ENCODE measurements at places on chromosomes 2 and 18.
A peak's percentile ranks its signal among the peaks of the same experiment; 100 is the strongest.

DNA sequence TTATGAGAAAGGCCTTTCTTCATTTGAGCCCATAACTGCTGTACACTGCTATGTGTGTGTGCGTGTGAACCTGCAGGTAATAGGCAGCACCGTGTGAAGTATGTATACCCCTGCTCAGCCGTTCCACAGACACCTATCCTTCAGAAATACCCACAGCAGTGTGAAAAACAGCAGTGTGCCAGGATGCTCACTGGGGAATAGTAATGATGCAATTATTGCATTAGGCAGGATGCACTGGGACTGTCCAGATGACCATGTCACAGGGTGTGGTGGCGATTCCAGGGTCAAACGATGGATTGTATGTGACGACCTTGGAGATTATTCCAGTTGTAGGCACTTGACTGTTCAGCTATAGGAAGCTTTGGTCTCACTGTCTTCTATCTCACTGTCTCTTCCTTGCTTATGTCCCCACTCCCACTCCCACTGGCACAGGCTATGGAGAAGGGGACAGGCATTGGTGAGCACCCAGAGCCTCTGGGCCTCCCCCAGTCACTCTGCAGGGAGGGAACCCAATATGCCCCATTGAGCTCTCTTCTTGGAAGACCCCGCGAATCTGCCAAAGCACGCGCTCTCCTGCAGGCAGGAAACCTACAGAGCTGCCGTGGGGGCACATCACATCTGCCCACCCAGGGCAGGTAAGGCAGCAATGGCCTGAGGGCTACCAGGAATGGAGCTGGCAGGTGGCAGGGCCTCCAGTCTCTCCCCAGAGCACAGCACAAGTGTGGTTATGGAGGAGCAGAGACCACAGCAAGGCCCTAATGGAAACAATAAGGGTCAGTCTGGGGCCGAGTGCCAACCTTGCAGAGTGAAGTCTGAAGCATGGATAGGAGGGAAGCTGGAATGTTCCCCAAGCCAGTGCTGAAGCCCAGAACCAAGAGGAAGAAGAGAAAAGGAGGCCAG, 518.9 kb upstream of the RAB6C start:
- DNase-seq: no peak

DNA sequence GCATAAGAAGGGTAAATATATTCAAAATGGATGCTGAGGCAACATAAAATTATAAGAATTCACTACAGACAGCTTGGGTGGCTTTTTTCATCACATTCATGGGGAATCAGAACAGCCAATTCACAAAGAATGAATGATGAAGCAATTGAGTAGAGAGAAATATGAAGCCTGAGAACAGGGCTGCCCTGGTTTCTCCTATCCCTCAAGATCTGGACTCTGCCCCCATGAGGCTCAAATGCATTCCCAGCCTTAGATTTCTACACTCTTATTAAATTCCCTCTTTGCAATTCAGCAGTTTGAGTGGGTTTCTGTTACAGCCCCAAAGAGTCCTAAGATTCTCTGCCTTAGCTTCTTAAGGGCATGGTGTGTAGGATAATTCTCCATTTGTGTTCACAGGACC, 172.5 kb downstream of the MAIP1 start:
- DNase-seq: no peak

GRCh38 chr18:59062643-59063006, 77.1 kb upstream of the SEC11C start:
- no peak for DNase-seq

- DNase-seq: peak; percentile 14
Observed at GRCh38 chr2:41993435-41993925, 54.3 kb upstream of the PKDCC start.

DNA sequence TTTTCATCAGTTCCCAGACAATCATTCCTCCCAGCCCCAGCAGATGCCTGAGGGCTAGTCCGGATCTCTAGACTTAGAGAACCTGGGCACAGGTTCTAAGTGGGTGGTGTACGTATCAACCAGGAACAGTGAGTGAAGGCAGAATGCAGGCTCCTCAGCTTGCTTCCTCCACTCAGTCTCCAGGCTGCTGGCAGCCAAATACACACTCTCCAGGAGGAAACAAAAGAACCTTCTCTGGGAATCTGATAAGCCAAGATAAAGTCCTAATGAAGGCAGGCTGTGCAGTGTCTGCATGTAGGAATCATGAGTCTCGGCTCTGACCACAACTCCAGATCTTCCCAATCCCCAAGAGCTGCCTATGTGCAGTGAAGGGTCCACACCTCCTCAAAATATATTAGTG, 245.7 kb downstream of the SP3 start:
- DNase-seq: no peak

- no peak for DNase-seq
Observed at GRCh38 chr2:67374481-67374880, 22.7 kb upstream of the ETAA1 start.

DNA sequence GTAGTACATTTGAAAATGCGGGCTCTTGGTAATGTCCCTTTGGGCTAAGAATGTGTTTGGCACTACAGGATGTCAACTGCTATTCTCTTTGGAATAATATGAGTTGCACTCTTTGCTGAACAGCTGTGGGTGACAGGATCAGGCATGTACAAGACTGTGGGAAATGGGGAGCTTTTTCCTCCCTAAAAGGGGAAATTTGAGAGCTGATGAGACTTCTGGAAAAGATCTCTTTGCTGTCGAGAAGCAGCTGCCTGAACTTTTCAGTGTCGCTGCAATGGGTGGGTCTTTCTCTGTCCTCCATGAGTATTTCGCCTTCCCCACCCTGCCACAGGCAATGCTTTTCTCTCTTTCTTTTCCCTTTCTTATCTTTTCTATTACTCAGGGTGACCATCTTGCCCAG, 762.2 kb upstream of the GCFC2 start:
- DNase-seq: no peak

GRCh38 chr18:48777026-48777743, 173.6 kb downstream of the SMAD7 start:
- DNase-seq: peak; percentile 76

GRCh38 chr18:79910563-79911343, 40.7 kb downstream of the SLC66A2 start:
- peak; percentile 65 for DNase-seq

DNA sequence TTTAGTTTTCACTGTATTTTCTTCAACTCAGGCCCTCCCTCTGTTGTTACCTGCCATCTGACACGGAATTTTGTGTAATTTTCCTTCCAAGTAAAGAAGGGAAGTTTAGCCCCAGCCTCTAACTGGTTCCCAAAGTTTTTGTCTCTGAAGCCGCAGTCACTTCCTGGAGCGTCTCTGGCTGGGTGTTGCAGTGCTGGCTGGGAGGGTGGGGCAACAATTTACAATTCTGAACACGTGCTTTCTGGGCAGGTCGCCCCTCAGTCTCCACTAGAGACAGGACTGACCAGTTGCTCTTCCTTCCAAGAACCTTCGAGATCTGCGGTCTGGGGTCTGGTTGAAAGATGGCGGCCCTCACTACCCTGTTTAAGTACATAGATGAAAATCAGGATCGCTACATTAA, 3.5 kb downstream of the CNDP2 start:
- no peak for DNase-seq

- no peak for DNase-seq
Observed at GRCh38 chr2:99619151-99619550, 129.3 kb upstream of the REV1 start.

GRCh38 chr2:199207011-199207410, 250.7 kb downstream of the SATB2 start:
- no peak for DNase-seq

- no peak for DNase-seq
Observed at GRCh38 chr2:43553341-43553855, 42.4 kb downstream of the THADA start.

- no peak for DNase-seq
Observed at GRCh38 chr2:144102386-144102785, 417.5 kb downstream of the ZEB2 start.

DNA sequence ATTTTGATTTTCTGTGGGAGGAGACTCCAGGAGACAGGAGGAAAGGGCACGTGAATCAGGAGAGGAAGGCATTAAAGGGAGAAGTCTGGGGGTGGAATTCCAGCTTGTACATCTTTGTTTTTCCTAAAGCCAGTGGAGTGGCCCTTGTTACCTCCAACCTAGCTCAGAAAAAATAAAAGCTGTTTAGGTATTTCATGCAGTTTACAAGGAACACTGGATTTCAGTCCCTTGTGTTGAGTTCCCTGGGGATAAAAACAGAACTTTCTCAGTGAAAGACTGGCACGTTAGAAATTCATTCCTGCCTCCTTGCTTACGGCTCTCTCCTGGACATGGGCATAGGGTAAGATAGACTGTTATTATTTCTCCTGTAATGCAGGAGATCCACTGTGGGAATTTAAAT, 170.2 kb downstream of the ZEB2 start:
- DNase-seq: no peak

GRCh38 chr18:24923138-24923537, 428.8 kb downstream of the ZNF521 start:
- no peak for DNase-seq

DNA sequence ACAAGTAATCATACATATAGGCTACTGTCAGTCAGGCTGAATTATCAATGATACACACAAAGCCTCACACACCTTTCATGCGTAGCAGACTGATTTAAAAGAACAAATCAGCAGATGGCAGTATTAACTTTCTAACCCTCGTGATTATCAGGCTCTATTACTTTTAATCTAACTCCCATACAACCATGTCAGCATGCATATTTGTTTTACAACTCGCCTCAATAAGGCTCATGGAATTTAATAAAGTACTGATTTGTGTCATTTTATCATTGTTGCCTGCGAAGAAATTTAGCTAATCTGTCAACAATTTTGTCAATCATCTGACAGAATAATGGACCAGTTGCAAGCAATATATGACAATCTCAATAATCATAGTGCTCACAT, 82.8 kb downstream of the SLC25A12 start:
- no peak for DNase-seq

DNA sequence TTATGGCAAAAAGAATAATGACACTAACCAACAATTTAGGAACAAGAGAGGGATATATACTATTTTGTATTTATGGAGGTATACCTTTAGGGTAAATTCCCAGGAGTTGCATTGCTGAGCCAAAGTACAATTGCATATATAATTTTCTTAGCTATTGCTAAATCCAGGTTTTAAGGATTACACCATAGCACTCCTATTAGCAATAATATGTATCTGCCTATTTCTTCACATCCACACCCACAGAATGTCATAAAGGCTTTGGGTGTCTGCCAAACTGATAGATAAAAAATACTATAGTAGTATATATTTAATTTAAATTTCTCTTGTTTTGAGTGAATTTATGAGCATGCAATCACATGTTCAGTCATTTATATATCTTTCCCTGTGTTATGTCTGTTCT, 11.5 kb upstream of the SERPINB13 start:
- DNase-seq: no peak

GRCh38 chr18:42164556-42164955, 209.5 kb downstream of the PIK3C3 start:
- no peak for DNase-seq

DNA sequence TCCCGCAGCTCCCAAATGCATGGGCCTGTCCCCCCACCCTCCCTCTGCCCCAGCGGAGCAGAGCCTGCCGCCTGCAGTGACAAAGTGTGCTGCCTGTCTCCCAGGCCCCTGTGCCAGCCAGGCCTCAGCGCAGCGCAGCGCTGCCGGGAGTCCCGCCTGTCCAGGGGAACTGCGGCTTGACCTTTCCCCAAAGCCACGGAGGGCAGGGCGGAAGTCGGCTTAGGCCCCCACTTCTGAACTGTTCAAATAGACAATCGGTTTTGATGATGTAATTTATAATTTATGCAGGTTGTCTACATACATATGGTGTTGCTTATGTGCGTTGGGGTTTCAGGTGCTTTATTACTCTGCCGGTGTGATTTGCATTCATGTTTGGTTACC, 7.1 kb downstream of the GBX2 start:
- DNase-seq: no peak

DNA sequence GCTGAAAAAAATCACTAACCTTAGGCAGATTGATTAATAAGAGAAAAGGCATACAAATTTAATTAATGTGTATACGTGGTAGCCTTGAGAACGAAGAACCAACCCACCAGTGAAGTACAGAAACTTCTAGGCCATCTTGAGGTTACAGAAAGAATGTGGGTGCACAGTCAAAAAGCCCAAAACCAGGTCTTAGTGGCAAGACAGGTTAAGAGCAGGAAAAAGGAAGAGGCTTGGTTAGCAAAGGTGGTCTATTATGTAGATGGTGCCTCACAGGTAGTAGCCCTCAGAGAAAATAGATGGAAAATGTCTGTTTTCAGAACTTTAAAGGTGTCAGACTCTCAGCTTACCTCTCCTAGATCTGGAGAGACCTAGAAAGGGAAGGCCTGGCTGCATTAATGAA, 22.0 kb upstream of the SLC35G4 start:
- DNase-seq: no peak

DNA sequence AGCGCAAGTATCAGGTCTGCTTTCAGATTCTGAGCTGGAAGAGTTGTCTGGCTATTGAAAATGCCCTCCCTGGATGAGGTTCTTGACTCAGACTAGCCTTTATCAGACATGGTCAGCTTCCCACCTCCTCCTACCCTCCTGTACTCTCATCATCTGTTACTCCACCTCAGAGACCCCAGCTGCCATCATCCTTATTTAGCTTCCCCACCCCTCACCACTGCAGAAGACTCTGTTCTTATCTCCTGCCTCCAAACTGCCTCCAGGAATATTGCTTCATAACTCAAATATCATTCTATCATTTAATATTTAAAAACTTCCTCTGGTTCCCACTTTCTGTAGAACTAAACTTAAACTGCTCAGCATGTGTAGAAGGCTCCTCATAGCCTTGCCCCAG, 31.1 kb upstream of the PPP3R1 start:
- DNase-seq: no peak

GRCh38 chr2:129925381-129925780, 54.1 kb upstream of the RAB6C start:
- DNase-seq: no peak

GRCh38 chr18:2529154-2529553, 42.2 kb downstream of the METTL4 start:
- DNase-seq: no peak

DNA sequence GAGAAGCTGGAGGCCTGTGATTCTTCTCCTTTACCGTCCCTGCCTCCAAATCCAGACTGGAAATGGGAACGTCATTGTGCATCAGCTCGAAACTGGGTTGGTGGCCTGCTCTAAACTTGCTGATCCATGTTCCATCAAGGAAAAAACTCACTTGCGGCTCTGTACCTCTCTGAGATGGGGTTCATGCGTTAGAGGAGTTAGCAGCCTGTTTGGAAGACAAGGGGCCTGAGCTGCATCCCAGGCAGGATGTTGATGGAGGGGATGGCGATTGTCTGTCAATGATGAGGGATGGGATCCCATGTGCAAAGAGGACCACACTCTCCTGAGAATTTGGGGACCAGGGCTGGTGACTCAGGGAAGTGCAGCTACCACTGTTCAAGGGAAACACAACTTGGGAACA, 26.0 kb downstream of the TWIST2 start:
- DNase-seq: peak; percentile 36
